Naive B cell (primary cell): ENCODE measurements at places on chromosomes 4 and X. TPM values are rescaled to one million over a fixed set of nuclear protein-coding genes. Genes with fewer than 3 reads are reported as not detected.
A peak's percentile ranks its signal among the peaks of the same experiment; 100 is the strongest.

DNA sequence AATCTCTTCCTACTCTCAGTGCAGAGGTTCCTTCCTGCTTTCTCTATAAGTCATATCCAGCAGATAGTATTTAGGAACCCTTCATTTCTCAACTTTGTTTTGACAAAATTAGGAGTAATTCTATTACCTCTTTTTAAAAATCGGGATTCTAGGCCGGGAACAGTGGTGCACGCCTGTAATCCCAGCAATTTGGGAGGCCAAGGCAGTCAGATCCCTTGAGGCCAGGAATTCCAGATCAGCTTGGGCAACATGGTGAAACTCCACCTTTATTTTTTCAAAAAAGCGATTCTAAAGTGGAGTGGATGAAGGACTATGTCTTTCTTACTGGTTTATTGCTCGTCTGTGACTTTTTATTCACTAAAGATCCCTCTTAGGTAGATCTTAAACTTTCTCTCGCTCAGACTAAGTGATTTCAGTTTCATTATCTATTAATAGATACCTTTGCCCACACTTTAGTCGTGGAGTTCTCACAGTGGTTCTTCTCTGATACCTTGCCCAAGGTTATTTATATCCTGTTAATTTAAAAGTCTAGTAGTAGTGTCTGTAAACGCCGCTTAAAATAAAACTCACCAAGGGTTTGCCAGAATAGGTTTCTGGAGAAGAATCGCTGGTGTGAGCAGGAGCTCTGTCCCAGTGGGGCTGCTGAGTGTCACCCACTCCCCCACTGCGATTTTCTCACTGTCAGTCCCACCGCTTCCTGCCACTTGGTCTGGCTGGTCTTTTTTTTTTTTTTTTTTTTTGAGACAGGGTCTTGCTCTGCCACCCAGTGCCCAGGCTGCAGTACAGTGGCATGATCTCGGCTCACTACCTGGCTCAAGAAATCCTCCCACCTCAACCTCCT, 27.0 kb upstream of the TMEM131L start:
- H3K36me3 ChIP-seq, result no peaks in the 10 kb centered on the region
- peak overlapping the region; percentile 98 for H3K27ac ChIP-seq
- DNase-seq, result peak; percentile 74
- peak overlapping the region; percentile 84 for H3K4me3 ChIP-seq
- H3K27me3 ChIP-seq, result no peaks in the 10 kb centered on the region

DNA sequence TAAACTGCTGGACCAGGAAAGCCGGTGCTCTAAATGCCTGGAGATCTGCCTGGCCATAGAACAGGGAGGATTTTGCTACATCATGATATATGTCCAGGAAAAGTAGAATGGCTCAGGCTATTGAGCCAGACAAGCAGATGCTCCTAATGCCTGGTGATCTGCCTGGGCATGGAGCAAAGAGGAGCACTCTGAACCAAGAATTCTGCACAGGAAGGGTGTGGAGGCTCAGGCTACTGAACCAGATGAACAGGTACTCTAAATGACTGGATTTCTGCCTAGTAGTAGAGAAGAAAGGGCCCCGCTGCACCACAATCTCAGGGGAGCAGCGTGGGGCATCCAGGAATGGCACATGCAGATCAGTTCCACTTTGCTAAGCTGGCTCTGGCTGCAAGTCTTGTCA, 607.9 kb downstream of the ANKRD50 start:
- H3K27me3 ChIP-seq, result no peaks in the 10 kb centered on the region
- H3K4me3 ChIP-seq, result no peak overlapping the region
- no peaks in the 10 kb centered on the region for H3K36me3 ChIP-seq
- H3K4me1 ChIP-seq, result no peaks in the 10 kb centered on the region

DNA sequence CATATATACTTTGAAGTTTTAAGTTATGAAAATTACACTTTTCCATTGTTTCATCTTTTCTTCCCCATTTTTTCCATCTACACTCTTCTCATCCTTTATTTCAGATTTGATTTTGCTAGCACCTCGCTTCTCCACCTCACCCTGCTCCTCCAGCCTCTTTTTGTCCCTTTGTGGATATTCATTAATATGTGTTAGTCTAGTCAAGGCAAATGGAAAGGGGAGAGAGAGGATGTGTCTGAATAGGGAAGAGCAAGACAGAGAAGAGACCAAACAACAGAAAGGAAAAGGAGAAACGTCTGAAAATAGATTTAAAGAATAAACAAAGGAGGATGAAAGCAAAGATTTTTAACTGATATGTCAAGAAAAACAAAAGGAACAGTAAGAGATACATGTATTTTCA, 24.1 kb downstream of the GPM6A start:
- H3K27ac ChIP-seq, result no peak overlapping the region
- no peaks in the 10 kb centered on the region for H3K36me3 ChIP-seq
- no peak for DNase-seq
- H3K27me3 ChIP-seq, result no peaks in the 10 kb centered on the region

GRCh38 chr4:8235224-8235623, 34.3 kb upstream of the HTRA3 start:
- no peak overlapping the region for H3K27ac ChIP-seq
- H3K27me3 ChIP-seq, result no peaks in the 10 kb centered on the region
- peaks cover 16% of the 10 kb centered on the region for H3K4me1 ChIP-seq
- H3K36me3 ChIP-seq, result no peaks in the 10 kb centered on the region
- no peak overlapping the region for H3K4me3 ChIP-seq
- no peak for DNase-seq

DNA sequence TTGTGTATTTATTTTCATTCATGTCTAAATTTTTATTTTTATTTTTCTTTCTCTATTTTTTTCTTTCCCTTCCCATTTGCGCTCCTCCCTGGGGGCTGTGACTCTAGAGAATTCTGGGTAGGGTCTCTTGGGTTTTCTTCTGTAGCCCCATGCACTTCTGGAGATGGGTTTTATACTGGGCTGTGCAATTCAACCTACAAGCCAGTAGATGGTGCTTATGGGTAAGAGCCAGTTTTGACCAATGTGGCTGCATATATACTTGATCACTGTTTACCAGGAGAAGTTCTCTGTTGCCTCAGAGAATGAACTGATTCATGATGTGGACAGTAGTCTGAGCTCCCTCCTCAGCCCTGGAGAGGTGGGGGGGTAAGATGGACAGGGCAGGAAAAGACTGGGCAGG, 614.6 kb downstream of the PCDH19 start:
- DNase-seq, result no peak
- H3K27me3 ChIP-seq, result no peaks in the 10 kb centered on the region
- no peaks in the 10 kb centered on the region for H3K4me1 ChIP-seq

GRCh38 chrX:133658293-133658911, 243.1 kb upstream of the GPC4 start:
- DNase-seq, result no peak
- no peaks in the 10 kb centered on the region for H3K36me3 ChIP-seq
- H3K4me3 ChIP-seq, result no peak overlapping the region

DNA sequence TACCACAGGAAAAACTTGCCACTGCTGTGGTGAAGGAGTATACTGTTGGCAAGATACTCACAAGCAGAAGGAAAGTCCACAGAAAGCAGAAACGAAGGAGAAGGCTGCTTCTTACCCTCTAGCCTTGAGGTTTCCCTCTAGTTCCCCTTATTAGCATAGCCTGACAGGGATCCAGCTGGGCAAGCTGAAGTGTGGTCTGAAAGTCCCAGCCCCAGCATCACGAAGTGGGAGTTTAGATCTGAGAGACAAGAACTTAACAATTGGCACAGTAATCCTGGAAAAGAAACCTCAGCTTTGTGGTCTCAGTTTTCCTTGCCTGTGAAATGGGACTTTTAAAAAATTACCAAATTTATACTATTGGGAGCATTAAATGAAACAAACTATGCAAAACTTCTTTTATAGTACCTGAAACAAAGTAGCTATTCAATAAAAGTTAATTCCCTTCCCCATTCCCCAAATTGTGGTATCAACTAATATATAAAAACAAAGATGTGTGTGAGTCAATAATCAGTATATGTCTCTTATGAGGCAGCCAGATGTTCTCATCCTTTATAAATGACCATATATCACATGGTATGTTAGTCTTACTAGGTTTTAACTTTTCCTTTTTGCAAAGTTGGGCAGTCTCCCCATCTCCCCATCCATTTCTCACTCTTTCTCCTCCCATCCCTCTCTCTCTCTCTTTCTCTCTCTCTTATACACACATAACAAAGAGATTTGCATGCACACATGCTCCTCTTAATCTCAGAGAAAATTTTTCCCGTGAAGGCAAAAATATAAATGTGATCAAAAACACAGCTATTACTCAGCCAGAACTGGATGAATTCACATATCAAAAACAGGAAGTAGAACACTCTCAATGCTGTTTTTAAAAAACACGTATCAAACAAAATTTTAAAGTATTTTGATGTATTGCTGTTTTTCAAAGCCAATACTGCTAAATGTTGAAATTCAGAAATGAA, 57.8 kb downstream of the SCFD2 start:
- H3K4me1 ChIP-seq, result peaks cover 23% of the 10 kb centered on the region
- peaks cover 42% of the 10 kb centered on the region for H3K36me3 ChIP-seq
- H3K4me3 ChIP-seq, result no peak overlapping the region
- peak overlapping the region; percentile 2 for H3K27ac ChIP-seq
- DNase-seq, result no peak

GRCh38 chr4:77917075-77917474, 54.4 kb downstream of the MRPL1 start:
- no peak for DNase-seq
- H3K27ac ChIP-seq, result no peak overlapping the region
- H3K4me3 ChIP-seq, result no peak overlapping the region
- H3K27me3 ChIP-seq, result no peaks in the 10 kb centered on the region
- peaks cover 3% of the 10 kb centered on the region for H3K36me3 ChIP-seq

DNA sequence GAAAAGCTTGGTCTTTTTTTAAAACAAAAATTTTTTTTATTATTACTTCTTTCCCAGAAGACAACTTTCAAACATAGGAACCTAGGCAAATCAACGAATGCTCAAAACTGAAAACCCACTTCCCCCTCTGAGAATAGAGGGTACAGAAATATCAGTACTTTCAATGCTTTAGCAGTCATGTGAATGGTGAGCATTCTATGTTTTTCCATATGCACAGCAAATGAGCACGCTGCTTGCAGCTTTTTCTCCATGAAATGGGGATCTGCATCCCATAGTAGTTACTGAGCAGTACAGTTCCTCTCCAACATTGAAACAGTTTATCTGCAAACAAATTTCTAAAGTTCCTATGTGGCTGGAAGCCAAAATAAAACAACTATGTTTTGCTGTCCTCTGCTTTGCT, 108.4 kb upstream of the BMP2K start:
- H3K27me3 ChIP-seq, result no peaks in the 10 kb centered on the region
- H3K27ac ChIP-seq, result peak overlapping the region; percentile 91
- peak overlapping the region; percentile 91 for H3K4me3 ChIP-seq
- H3K4me1 ChIP-seq, result peaks cover 66% of the 10 kb centered on the region
- no peak for DNase-seq
- no peaks in the 10 kb centered on the region for H3K36me3 ChIP-seq

GRCh38 chr4:81781799-81782198, 310.1 kb upstream of the RASGEF1B start:
- H3K27me3 ChIP-seq, result no peaks in the 10 kb centered on the region
- H3K27ac ChIP-seq, result no peak overlapping the region
- DNase-seq, result no peak
- no peak overlapping the region for H3K4me3 ChIP-seq

- H3K4me3 ChIP-seq, result no peak overlapping the region
- no peaks in the 10 kb centered on the region for H3K27me3 ChIP-seq
- H3K36me3 ChIP-seq, result no peaks in the 10 kb centered on the region
- no peak for DNase-seq
- H3K27ac ChIP-seq, result no peak overlapping the region
- no peaks in the 10 kb centered on the region for H3K4me1 ChIP-seq
Measured at GRCh38 chr4:93373893-93374860, 454.4 kb upstream of the ATOH1 start.

DNA sequence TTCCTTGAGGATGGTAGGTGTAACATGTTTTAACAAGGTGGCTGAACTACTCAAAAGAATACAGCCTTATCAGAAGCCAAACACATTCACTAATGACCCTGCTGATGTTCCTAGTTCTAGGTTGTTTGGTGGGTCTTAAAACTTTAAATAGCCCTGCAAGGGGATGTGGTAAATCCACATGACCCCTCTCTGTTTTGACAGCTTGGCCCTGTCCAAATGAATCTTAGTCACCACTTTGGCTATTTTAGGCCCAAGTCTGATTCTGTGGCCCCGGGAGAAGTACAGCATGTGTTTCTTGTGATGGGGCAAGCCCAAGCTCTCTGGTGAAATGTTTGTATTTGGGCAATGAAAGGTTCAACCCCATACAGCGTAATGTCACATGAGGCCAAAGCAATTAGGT, 54.5 kb upstream of the GPR34 start:
- H3K4me1 ChIP-seq, result no peaks in the 10 kb centered on the region
- H3K27ac ChIP-seq, result no peak overlapping the region
- peaks cover 8% of the 10 kb centered on the region for H3K36me3 ChIP-seq
- no peaks in the 10 kb centered on the region for H3K27me3 ChIP-seq
- no peak overlapping the region for H3K4me3 ChIP-seq

DNA sequence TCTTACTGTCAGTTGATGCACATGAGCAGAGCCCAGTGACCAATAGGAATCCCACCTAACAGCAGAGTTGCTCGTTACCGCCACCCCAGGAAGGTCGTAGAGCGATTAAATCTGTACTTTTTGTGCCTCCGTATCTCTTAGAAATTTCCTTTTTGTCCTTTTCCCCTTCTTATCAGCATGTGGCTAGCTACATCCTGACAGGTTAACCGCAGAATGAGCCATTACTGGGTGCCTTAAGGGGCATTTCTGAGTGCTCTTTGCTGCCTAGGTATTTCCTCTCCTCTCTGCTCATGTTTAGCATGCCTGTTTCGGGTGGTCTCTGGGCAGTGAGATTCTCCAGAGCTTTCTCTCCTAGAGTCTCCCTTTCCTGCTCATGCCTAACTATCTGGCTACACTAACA, 530.5 kb downstream of the FAM133A start:
- no peak overlapping the region for H3K4me3 ChIP-seq
- DNase-seq, result no peak
- H3K36me3 ChIP-seq, result no peaks in the 10 kb centered on the region
- H3K27ac ChIP-seq, result no peak overlapping the region

- H3K4me3 ChIP-seq, result no peak overlapping the region
- no peaks in the 10 kb centered on the region for H3K27me3 ChIP-seq
- DNase-seq, result no peak
Measured at GRCh38 chrX:148466292-148466691, 34.1 kb upstream of the AFF2 start.

Gene PLAC8
- polyA plus RNA-seq, result 1,431 TPM

Gene STAG2
- 62.7 TPM for polyA plus RNA-seq

Gene DCX
- polyA plus RNA-seq, result not detected

Gene CRMP1
- polyA plus RNA-seq, result 1.3 TPM

Gene TRO
- 1.4 TPM for polyA plus RNA-seq

Gene GPR50
- polyA plus RNA-seq, result not detected

Gene RNF212
- 0.79 TPM for polyA plus RNA-seq

Gene GABRE
- not detected for polyA plus RNA-seq

Gene ATP2B3
- polyA plus RNA-seq, result not detected

Gene TMEM271
- polyA plus RNA-seq, result not detected

Gene IL1RAPL1
- polyA plus RNA-seq, result not detected

Gene SPANXD
- not detected for polyA plus RNA-seq
